Panc1 (cell line): ENCODE measurements at places on chromosomes 5 and 9.

DNA sequence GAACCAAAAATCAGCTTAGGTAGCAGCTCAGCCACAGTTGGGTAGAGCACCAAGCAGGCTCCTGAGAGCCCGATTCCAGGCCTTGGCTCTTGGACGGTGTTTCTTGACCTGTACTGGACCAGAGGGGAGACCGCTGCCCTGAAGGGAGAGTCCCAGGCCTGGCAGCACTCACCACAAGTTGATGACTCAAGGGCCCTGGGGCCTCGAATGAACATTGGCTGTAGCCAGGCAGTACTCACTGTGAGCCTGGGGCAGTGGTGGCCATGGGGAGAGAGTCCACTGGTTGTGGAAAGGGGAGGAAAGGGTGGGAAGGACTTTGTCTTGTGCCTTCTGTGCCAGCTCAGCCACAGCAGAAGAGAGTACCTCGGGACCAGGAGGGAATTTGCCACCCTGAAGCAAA lies 166.1 kb downstream of the EDIL3 start:
- DNase-seq, result no peak

DNA sequence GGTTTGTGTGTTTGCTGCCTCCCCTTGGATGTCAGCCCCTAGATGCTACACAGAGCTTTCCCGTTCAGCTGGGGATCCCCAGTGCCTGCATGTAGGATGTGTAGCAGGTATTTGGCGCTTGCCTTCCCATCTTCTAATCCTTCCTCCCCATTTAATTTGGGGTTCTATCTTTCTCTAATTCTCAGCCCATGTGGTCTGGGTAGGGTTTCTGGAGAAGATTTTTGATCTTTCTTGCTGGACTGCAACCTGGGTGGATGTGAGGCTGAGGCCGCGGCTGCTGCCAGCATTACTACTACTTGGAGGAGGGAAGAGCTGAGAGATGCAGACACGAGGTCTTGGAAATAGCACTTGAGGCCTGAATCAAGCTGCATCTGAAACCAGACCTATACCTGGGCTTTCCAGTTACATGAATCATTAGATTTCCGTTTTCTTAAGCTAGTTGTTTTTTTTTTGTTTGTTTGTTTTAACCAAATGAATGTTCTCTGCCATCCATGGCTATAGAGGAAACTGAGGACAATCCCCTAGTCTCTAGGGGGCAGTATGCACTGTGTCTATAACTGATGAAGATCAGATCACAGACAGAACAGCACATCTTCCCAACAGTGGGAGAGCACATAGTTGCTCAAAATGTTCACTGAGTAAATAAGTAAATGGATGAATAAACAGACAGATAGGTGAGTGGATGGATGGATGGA lies 178.6 kb downstream of the FGF18 start:
- DNase-seq, result no peak

GRCh38 chr5:147963948-147964693 lies 57.8 kb upstream of the C5orf46 start:
- no peak for DNase-seq

- DNase-seq, result no peak
These were observed 637.1 kb upstream of the RIOK2 start for GRCh38 chr5:97820138-97820537.

- DNase-seq, result no peak
These were observed 63.8 kb downstream of the ATP10B start for GRCh38 chr5:160788102-160788660.

DNA sequence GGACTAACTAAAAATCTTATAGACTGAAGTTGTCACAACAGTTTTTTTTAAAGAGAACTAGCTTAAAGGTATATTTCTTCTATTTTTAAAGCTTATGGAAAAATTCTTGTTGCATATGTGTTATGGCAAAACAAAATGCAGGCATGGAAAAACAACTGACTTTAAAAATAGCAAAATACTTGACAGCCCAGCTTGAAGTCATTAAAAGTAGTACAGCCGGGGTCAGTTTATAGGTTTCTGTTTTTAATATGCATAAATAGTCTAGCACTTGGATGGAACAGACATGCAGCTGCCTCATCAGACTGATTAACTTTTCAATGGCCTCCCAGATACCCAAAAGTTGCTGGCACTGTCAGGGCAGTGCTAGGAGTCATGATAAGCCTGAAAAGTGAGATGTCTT lies 22.3 kb upstream of the ARL15 start:
- no peak for DNase-seq

- DNase-seq, result no peak
These were observed 27.2 kb upstream of the CCNJL start for GRCh38 chr5:160339406-160340130.

DNA sequence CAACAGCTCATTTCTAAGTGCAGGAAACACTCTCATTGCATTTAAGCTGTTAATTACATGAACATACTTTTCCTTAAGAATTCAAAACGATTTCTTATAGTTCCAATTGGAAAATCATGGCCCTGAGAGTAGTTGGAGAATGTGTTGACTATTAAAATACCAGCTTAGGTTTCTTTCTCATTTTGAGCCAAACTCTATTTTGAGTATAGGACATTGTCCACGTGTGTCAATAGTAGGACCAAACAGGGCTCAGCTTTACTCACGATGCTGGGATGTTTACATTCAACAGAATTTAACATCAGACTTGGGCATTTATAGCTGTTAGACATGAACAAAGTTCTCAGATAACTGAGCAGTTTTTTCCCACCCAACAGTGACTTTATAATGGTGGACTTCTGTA lies 39.6 kb downstream of the ADCY2 start:
- DNase-seq, result no peak

DNA sequence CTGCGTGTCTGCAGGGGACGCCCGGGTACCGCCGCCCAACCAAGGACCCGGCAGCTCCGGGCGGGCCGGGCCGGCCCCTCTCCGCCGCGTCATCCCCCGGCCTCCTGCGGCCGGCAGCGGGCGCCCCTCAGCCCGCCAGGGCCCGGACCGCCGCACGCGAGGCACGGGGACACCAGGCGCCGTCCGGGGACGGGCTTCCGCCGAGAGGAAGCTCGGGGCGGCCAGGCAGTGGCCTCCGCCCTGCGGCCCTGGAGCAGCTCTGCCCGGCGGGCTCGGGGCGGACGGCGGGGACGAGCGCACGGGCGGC lies 373 bp downstream of the FBXW5 start:
- DNase-seq, result no peak

DNA sequence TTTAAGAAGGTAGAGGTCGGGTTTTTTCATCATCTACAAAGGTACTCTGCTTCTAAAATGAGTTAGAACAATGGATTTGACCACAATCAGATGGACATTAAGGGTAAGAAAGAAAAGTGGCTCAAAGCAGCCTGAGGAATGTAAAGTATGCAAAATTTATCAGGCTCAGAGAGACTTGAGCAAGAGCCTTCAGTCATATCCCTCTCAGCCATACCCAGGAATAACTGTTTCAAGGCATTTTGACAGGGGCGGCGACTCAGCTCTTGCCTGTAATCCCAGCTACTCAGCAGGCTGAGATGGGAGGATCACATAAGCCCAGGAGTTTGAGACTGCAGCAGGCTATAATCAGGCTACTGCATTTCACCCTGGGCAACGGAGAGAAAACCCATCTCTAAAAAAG lies 38.8 kb upstream of the ANXA2R start:
- DNase-seq, result no peak
